ENCODE measurements at places on chromosomes 13 and 19.

- DNase-seq = no peak
These were observed 630.9 kb upstream of the PCDH20 start for GRCh38 chr13:62046512-62046911.

DNA sequence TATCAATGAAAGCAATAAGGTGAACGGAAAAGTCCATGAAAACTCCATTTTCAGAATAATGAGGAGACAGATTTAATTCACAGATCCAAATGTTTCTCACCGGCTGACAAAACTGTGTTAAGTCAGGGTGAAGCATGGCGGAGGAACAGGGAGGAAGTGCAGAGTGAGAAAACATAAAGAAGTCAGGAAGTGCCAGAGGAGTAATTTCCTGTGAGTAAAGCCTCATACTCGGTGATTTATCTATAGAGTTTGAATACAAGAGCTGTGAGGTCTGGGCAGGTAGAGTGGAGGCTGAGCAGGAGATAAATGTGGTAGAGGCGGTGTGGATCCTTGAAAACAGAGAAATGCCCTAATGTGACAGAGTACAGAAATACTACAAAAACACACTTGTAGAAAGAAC is 11.4 kb downstream of the CARD8 start:
- DNase-seq = no peak

DNA sequence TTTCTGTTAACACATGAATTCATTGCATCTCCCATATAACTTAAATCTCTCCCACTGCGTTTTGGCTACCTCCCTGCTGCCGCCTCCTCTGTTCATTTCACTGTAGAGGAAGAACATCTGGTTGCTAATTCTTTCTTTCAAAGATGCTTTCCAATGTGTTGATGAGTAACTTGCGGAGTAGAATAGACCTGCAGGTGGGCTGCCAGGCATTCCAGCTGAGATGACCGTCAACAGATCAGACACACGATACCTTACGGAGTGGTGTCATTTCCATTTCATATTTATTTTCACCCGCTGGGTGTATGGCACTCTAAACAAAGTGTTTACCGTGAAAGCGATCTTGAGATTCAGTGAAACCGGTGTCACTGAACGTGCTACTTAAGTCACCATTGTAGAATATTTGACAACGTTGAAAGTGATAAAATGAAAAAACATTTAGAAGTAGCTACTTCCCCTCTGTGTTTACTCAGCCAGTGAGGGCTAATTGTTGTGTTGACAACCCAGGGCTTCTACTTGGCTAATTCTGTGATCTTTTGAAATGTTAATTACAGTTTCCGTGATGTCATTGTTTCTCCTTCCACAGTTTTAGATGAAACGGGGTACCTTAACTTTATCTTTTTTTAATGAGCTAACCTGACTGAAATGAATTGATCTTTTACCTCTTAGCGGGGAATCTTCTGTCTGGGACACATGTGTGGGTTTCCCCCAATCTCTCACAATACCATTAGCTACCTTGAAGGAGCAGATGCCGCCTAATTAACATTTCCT is 228.5 kb upstream of the ARGLU1 start:
- no peak for DNase-seq

GRCh38 chr13:113187263-113187669 is 21.2 kb downstream of the PCID2 start:
- peak; percentile 68 for DNase-seq

- DNase-seq = no peak
These were observed 75.9 kb upstream of the SLC10A2 start for GRCh38 chr13:103142151-103142550.

DNA sequence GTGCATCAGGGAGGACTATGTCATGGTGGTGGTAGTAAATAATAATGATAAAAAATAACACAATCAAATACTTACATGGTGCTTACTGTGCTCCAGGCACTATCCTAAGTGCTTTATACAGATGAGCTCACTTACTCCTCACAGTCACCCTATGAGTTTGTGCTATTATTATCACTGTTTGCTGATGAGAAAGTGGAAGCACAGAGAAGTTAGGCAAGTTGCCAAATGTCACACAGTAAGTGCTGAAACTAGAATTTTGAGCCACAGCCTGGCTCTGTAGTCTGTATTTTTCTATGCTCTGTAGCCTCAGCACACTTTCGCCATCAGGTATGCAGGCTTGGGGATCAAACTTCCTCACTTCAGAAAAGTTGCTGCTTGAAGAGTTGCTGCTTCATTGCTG is 46.6 kb downstream of the HTR2A start:
- no peak for DNase-seq

GRCh38 chr13:45537516-45537915 is 72.8 kb downstream of the COG3 start:
- DNase-seq = no peak

- no peak for DNase-seq
These were observed 6.8 kb downstream of the ZNF134 start for GRCh38 chr19:57620673-57621348.

GRCh38 chr19:47232422-47233211 is 1.6 kb upstream of the BBC3 start:
- peak; percentile 11 for DNase-seq

DNA sequence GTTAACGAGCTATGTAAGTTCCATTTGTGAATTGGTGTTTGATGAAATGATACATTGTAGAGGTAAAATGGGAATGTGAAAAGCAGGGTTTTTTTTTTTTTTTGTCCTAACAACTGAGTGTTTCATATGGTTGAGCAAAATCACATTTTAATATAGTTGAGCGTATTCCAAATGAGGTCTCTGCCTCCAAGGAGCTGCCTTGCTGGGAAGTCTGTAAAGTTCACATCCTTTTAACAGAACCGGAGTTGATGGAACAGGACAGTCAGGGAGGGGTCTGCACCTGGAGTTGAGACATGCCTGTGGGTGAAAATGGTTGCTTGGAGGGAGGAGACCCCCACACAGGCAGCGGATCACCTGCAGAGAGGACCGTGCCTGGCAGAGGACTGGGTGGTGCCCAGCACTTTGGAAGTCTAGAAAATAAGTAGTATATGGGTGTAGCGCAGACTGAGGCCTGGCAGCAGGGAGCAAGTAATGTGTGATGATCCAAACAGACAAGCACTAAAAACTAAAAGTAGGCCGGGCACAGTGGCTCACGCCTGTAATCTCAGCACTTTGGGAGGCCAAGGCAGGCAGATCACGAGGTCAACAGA is 75.2 kb upstream of the UBAC2 start:
- DNase-seq = no peak

GRCh38 chr13:43629691-43630480 is 156.9 kb downstream of the ENOX1 start:
- DNase-seq = no peak

DNA sequence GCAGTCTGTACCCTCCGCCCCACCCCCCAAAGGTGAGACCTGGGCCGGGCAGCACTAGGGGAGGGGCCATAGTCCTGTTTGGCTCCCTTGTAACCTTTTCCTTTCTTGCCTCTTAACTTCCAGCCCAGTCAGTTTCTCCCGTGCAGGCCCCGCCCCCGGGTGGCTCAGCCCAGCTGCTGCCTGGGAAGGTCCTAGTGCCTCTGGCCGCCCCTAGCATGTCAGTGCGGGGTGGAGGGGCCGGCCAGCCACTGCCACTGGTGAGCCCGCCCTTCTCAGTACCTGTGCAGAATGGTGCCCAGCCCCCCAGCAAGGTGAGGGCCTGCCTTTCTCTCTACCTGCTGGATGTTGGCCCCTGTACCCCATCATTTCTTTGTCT is 10.5 kb upstream of the PRR19 start:
- no peak for DNase-seq

DNA sequence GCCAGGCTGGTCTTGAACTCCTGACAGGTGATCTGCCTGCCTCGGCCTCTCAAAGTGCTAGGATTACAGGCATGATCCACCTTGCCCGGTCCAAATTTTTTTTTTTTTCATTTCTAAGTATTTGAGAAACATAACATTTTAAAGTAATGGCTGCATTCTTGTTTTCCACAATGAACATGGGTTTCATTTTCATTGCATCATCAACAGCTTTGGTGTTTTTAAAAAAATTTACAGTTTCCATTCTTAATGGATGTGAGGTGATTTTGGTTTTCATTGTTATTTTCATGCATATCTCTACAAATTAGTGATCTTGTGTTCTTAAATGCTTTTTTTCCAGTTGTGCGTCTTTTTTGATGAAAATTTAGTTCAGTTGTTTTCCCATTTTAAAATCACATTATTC is 27.5 kb downstream of the ZNF429 start:
- no peak for DNase-seq

- no peak for DNase-seq
These were observed 6.5 kb upstream of the ZNF708 start for GRCh38 chr19:21335721-21336120.

GRCh38 chr13:102771298-102772041 is 2.1 kb downstream of the TEX30 start:
- no peak for DNase-seq

- DNase-seq = no peak
These were observed 30.0 kb upstream of the MBNL2 start for GRCh38 chr13:97192166-97192565.

GRCh38 chr13:102299366-102299765 is 102.5 kb downstream of the FGF14 start:
- no peak for DNase-seq

DNA sequence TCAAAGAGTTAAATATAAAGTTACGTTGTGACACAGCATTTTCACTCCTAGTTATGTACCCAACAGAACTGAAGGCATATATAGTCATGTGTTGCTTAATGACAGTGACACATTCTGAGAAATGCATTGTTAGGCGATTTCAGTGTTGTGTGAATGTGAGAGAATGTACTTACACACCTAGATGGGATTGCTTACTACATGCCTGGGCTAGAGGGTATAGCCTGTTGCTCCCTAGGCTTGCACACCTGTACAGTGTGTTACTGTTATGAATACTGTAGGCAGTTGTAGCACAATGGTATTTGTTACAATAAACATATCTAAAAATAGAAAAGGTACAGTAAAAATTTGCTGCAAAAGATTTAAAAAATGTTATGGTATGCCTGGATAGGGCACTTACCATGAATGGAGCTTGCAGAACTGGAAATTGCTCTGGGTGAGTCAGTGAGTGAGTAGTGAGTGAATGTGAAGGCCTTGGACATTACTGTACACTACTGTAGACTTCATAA is 89.2 kb downstream of the DHRS12 start:
- DNase-seq = no peak

- DNase-seq = peak; percentile 51
These were observed 38.4 kb upstream of the TCF3 start for GRCh38 chr19:1690699-1691307.

DNA sequence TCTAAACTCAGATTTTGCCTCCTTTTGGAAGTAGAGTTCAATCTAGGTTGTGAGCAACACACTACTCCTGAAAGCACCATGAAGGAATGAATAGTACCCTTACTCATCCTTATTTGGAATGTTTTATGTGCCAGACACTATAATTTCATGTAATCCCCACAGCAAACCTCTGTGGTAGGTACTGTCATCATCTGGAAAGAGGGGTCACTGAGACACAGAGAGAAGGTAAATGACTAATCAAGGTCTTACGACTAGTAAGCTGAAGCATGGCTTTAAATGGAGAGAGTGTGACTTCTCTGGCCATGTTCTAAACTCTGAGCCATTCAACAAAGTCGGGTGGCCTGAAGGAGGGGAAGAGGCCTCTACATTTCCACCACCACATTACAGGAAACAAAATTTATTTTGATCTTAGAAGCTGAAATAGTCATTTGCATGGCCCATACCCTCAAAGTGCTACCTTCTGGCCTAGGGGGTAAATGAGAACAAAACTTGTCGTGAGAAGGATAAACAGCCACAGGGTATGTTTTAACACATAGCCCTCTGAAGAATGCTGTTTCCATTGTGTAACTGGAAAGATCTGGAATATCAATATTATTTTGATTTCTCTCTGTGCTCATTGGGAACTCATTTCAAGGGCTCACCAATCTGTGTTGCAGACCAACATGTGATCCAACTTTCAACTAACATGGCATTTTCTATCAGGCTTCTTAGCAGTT is 180.8 kb upstream of the RFC3 start:
- no peak for DNase-seq

DNA sequence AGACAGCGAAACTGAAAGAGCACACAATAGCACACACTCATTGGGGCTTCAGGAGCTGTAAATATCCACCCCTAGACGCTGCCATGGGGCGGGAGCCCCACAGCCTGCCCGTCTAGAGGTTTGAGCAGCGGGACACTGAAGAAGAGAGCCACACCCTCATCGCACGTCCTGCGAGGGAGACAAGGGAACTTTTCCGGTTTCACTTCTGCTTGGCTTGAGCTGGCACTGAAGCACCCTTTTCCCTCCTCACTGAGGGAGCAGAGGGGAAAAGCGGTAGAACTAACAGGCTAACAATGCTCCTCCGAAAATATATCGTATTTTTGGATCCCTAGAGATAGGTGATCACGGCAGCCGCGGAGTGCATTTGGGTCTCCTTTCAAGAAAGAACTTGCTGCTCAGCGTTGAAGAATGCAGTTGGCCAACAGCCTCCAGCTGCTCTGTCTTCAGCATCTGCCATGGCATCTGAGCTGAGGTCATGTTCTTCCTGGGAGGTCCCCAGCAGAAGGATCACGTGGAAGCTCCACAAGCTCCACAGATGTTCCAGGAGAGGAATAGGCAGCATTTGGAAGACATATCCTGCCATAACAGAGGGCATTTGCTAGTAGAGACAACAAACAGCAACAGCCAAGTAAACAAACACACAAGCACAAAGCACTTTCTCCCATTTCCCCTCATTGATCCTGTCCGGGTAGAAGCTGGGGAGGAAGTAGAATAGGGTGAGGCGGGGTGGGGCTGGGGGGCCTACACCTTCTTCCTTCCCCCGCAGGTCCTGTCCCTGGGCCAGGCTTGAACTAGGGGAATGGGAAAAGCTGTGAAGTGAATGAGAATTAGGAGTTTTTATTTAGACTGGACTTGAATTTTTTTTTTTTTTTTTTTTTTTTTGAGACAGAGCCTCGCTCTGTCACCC is 44.8 kb upstream of the ALOX5AP start:
- DNase-seq = no peak

DNA sequence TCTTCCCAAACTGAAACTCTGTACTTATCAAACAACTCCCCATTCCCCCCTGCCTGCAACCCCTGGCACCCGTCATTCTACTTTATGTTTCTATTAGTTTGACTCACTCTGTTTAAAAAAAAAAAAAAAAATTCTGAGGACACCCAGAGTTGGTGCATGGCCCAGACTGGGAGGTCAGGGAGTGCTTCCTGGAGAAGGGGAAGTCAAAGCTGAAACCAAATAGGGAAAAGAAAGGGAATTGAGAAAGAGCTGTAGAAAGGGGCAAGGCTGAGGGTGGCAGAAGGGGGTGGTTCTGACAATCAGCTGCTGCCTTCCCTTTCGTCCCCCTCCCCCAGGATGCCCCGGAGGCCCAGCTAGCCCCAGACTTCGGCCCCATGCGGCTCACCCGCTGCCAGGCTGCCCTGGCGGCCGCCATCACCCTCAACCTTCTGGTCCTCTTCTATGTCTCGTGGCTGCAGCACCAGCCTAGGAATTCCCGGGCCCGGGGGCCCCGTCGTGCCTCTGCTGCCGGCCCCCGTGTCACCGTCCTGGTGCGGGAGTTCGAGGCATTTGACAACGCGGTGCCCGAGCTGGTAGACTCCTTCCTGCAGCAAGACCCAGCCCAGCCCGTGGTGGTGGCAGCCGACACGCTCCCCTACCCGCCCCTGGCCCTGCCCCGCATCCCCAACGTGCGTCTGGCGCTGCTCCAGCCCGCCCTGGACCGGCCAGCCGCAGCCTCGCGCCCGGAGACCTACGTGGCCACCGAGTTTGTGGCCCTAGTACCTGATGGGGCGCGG is 9.0 kb upstream of the STRN4 start:
- no peak for DNase-seq

DNA sequence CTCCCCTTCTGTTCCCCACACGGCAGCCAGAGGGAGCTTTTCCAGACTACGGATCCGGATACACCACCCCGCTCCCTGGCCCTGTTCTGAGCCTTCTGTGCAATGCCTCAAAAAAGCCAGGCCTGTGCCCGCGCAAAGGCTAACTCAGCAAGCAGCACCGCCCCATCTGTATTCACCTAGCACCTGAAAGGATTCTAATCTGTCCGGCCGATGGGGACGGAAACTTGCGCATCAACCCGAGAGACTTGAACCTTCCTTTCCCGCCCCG is 589 bp downstream of the ZBTB45 start:
- DNase-seq = peak; percentile 31
